ENCODE measurements at places on chromosomes 11 and 22. TPM values are rescaled to one million over a fixed set of nuclear protein-coding genes. Genes with fewer than 3 reads are reported as not detected.

The PHETA2 gene
- 0.22 TPM for polyA plus RNA-seq

The CHRDL2 gene
- polyA plus RNA-seq = not detected

The DENND6B gene
- polyA plus RNA-seq = 58.9 TPM

The TOP3B gene
- 37.9 TPM for polyA plus RNA-seq

The SEPTIN3 gene
- 167 TPM for polyA plus RNA-seq

The DDI1 gene
- not detected for polyA plus RNA-seq

The PTPRJ gene
- 8.6 TPM for polyA plus RNA-seq

The DDIAS gene
- polyA plus RNA-seq = 0.26 TPM

The DRG1 gene
- 90.2 TPM for polyA plus RNA-seq

The PLAAT2 gene
- not detected for polyA plus RNA-seq

The OR51M1 gene
- polyA plus RNA-seq = not detected

The IL17REL gene
- polyA plus RNA-seq = not detected

The CSRP3 gene
- not detected for polyA plus RNA-seq

The SLC1A2 gene
- polyA plus RNA-seq = 130 TPM

The AGBL2 gene
- not detected for polyA plus RNA-seq

The APOA5 gene
- polyA plus RNA-seq = not detected

The KDM4F gene
- not detected for polyA plus RNA-seq

The MUC5B gene
- not detected for polyA plus RNA-seq

The SEC14L6 gene
- polyA plus RNA-seq = not detected

The SMC1B gene
- polyA plus RNA-seq = not detected

The CHST1 gene
- 22.8 TPM for polyA plus RNA-seq

The VSIG2 gene
- not detected for polyA plus RNA-seq

The ADM2 gene
- polyA plus RNA-seq = not detected

The LRRC32 gene
- not detected for polyA plus RNA-seq

The TPCN2 gene
- polyA plus RNA-seq = 14.2 TPM

The KIAA0930 gene
- polyA plus RNA-seq = 129 TPM

The HPX gene
- 17.3 TPM for polyA plus RNA-seq

The CARD18 gene
- not detected for polyA plus RNA-seq

The CNGA4 gene
- not detected for polyA plus RNA-seq

The SF3A1 gene
- 14.6 TPM for polyA plus RNA-seq

The MYBPC3 gene
- polyA plus RNA-seq = not detected

The ZFTA gene
- polyA plus RNA-seq = 82.5 TPM

The KRTAP5-11 gene
- not detected for polyA plus RNA-seq

The RDX gene
- 30.5 TPM for polyA plus RNA-seq

The MS4A15 gene
- not detected for polyA plus RNA-seq

The FGF3 gene
- polyA plus RNA-seq = 6.0 TPM

The SYNGR1 gene
- polyA plus RNA-seq = 68.4 TPM

The AMOTL1 gene
- 12.6 TPM for polyA plus RNA-seq

The BMAL1 gene
- 15.3 TPM for polyA plus RNA-seq

The TRPC6 gene
- polyA plus RNA-seq = 0.30 TPM

The SHANK3 gene
- 6.3 TPM for polyA plus RNA-seq

The DDX6 gene
- polyA plus RNA-seq = 76.1 TPM

The SLC22A9 gene
- polyA plus RNA-seq = not detected

The HSPB2 gene
- not detected for polyA plus RNA-seq

The CALCB gene
- not detected for polyA plus RNA-seq

The MMP13 gene
- not detected for polyA plus RNA-seq

The RIMBP3B gene
- 0.26 TPM for polyA plus RNA-seq

The HOATZ gene
- not detected for polyA plus RNA-seq

The DLG2 gene
- 179 TPM for polyA plus RNA-seq

The BUD13 gene
- 19.1 TPM for polyA plus RNA-seq

The TMEM151A gene
- polyA plus RNA-seq = 8.4 TPM

The FAM111B gene
- 0.58 TPM for polyA plus RNA-seq

The SLC25A45 gene
- polyA plus RNA-seq = not detected

The CCDC188 gene
- polyA plus RNA-seq = not detected

The OR4A16 gene
- polyA plus RNA-seq = not detected

Measured in neural cell (in vitro differentiated cells).